Activated naive CD8-positive, alpha-beta T cell treated with anti-CD3 and anti-CD28 coated beads, Interleukin-2, amount 10 ng/mL, durations not matched to agents 7 days and 5 days (primary cell): ENCODE measurements at places on chromosomes 16 and 17. TPM values are rescaled to one million over a fixed set of nuclear protein-coding genes. Genes with fewer than 3 reads are reported as not detected.

DNA sequence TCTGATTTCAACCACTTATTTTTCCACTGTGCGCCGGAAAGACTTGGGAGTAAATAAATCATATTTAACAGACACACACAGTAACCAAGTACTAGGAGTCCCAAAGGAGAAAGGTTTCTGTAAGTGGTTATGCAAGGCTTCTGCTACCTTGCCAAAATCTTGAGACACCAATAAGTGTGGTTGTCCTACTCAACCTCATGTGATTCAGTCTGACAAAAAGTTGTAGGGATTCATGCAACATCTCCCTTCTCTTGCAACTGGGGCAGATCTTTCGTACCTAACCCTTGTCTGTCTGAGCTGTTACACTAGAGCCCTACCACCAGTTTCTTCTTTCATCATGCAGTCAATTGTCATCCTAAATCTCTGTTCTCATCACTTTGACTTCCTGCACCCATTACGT lies 69.9 kb upstream of the NUDT7 start:
- no peaks in the 10 kb centered on the region for H3K36me3 ChIP-seq
- H3K4me1 ChIP-seq, result no peaks in the 10 kb centered on the region
- no peak overlapping the region for H3K27ac ChIP-seq
- H3K27me3 ChIP-seq, result no peaks in the 10 kb centered on the region

The OTOA gene
- 0.17 TPM for total RNA-seq

The CCL2 gene
- total RNA-seq, result 6.9 TPM

The RAP1GAP2 gene
- 4.8 TPM for total RNA-seq
